ENCODE measurements at places on chromosomes 2 and 18. TPM values are rescaled to one million over a fixed set of nuclear protein-coding genes. Genes with fewer than 3 reads are reported as not detected.

The FAM110C gene
- total RNA-seq: not detected

The SERPINB5 gene
- total RNA-seq: not detected

The CFC1 gene
- not detected for total RNA-seq

The OTOS gene
- total RNA-seq: not detected

The SCN7A gene
- 0.32 TPM for total RNA-seq

The MALL gene
- 2.2 TPM for total RNA-seq

The CASP10 gene
- 5.2 TPM for total RNA-seq

The RRM2 gene
- total RNA-seq: 45.8 TPM

The RESP18 gene
- not detected for total RNA-seq

Data from fibroblast of villous mesenchyme (primary cell).